ENCODE measurements at places on chromosomes 2 and 18.
A peak's percentile ranks its signal among the peaks of the same experiment; 100 is the strongest.

- DNase-seq = no peak
Observed at GRCh38 chr2:109066917-109067597, 61.9 kb upstream of the SH3RF3 start.

DNA sequence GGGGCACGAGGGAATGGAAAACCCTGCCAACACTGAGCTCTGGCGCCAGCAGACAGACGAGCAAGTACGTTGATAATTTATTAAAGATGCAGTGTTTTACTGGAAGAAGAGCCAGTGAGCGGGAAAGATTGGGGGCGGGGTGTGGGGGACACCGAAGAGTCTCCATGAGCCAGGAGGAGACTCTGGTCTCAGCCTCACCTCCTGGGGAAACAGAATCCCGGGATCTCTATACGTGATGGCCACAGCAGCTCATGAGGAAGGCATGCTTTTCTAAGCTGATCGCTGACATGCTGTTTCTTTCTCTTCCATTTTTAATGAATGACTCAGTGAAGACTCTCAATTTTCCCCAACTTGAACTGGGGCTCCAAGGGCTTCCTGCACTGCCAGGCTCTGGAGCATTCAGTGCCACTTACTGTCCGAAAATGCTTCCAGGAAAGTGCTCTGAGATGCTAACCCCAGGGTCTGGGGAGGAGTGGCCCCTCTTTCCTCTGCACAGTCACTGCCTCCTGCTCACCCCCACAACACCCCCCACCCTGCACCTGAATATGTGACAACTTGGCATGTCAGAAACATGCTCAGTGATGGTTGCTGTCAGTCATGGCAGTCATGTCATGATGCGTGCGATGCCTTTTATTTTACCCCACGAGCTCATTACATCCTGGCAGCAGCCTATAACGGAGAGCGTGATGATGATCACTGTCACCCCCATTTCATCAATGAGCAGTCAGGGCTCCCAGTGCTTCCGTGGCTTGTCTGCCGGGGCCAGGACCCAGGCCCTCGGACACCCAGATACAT lies 164.2 kb upstream of the CAPN13 start:
- DNase-seq = no peak

DNA sequence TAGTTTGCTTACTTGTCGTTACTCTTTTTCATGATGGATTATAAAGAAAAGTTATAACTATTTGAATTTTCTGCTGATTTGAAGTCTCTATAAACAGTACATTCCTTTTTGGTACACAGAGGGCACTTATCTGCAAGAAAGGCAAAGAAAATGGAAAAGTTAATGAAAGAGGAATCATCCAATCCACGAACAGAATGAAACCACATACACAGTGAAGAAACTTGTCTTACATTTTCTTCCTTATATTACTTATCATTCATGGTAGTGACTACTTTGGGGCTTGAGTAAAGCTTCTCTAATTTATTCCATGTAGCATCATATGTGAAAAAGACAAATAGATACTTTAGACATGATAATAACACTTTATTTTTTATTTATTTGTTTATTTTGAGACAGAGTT lies 14.8 kb upstream of the ACTR3 start:
- DNase-seq = no peak

- DNase-seq = no peak
Observed at GRCh38 chr2:33370636-33371265, 105.7 kb upstream of the RASGRP3 start.

DNA sequence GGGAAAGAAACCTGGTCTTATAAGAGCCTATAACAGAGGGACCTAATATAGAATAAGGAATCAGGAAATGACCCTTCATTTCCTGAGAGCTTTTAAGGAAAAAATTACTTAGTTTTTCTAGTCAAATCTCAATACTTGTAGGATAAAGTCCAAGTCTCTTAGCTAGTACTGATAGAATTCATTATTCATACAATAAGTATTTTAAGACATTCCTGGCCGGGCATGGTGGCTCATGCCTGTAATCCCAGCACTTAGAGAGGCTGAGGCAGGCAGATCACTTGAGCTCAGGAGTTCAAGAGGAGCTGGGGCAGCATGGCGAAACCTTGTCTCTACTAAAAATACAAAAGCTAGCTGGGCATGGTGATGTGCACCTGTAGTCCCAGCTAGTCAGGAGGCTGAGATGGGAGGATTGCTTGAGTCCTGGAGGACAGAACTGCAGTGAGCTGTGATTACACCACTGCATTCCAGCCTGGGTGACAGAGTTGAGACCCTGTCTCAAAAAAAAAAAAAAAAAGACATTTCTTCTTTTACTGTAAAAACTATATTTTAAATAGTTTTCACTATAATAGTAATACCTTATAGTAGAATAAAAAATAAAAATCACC lies 3.2 kb downstream of the RAB3GAP1 start:
- no peak for DNase-seq

DNA sequence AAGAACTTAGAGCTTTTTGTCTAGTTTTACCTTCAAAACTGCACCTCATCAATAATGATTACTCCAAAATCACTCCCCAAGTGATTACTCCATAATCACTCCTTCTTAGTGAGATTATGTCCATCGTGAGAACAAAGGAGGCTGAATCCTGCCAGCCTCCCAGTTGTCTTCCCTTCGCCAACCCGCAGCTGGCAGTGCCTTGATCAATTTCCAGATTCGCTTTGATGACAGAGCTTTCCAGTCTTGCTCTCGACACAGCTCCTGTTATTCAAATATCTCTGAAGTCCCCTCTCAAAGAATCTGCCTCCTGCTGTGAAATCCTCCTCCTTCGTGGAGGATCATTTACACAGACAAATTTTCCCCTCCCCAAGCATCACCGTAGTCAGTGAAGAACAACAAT lies 237.7 kb downstream of the EIPR1 start:
- DNase-seq = no peak

- no peak for DNase-seq
Observed at GRCh38 chr2:132638313-132639040, 31.5 kb downstream of the LYPD1 start.

- DNase-seq = no peak
Observed at GRCh38 chr18:2651981-2652380, 3.5 kb upstream of the SMCHD1 start.

GRCh38 chr18:72107647-72108383 lies 436.3 kb downstream of the CBLN2 start:
- DNase-seq = no peak

- DNase-seq = no peak
Observed at GRCh38 chr2:53801547-53801946, 14.7 kb downstream of the ERLEC1 start.

GRCh38 chr2:184394642-184395041 lies 203.7 kb upstream of the ZNF804A start:
- DNase-seq = no peak

- no peak for DNase-seq
Observed at GRCh38 chr18:3104190-3105054, 91.5 kb upstream of the LPIN2 start.

DNA sequence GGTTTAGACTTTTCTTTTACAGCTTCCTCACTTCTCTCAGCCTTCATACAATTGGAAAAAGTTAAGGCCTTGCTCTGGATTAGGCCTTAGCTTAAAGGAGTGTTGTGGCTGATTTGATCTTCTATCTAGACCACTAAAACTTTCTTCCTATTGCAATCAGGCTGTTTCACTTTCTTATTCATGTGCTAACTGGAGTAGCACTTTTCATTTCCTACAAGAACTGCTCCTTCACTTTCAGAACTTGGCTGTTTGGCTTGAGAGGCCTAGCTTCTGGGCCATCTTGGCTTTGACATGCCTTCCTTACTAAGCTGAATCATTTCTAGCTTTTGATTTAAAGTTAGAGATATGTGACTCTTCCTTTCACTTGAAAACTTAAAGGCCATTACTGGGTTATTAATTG lies 114.3 kb downstream of the ARHGEF4 start:
- no peak for DNase-seq

DNA sequence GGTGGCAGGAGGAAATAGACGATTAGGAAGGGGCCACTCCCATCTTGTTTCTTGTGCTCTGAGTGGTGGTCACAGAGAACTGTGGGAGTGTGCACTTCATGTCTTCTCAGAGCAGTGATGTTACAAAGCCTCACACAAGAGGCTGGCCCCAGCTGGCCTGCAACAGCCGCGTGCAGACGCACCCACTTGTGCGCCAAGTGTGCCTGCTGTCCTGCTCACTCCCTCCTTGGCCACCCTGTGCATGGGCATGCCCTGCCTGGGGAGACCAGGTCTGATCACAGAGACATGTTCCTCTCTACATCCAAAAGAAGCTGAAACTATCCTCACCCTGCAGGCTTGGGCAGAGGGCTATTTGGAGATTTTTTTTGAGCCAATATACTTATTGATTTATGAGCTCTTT lies 108.4 kb downstream of the MRO start:
- no peak for DNase-seq

- DNase-seq = no peak
Observed at GRCh38 chr2:215573496-215573895, 137.6 kb upstream of the FN1 start.

DNA sequence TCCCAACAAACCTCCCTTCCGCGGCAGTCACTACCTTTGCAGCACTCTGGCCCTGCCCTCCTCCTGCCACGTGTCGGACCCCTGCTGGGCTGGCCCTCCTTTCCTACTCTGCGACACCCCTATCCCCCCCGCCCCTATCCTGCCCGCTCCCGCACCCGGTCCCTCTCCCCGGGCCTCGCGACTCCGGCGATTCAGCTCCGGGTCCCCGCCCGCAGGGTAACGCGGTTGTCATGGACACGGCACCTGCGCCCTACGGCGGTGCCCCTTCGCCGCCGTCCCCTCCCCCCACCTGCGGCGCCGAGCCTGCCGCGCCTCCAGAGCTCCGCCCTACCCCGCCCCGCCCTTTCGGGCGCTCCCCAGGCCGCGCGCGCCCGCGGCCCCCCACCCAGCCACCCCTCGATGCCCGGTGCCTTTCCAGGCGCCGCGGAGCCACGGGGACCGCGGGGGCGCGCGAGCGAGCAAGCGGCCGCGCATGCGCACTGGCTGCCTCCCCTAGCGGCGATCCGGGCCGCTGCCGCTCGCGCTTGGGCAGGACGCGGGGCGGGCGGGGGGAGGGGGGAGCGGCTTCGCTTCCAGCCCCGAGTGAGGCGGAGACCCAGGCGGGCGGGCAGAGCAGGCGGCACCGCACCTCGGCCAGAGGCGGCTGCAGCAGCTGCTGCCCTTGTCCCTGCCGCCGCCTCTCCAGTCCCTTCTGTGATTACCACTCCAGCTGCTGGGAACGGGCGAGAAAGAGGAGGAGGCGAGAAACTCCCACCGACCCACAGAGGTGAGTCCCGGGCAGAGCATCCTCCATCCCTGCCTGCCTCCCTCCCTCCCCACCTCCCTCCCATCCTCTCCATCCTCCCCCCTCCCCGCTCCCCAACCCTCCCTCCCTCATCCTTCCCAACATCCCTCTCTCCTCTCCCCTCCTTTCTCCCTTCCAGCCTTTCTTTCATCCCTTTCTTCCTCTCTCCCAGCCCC lies at the start of gene CTNNA2:
CTNNA2 (plus strand) TSS at position 610 of the 960 bp plus-strand sequence.
- DNase-seq = peak; percentile 36

GRCh38 chr2:159188449-159188848 lies 98.1 kb downstream of the WDSUB1 start:
- DNase-seq = no peak

DNA sequence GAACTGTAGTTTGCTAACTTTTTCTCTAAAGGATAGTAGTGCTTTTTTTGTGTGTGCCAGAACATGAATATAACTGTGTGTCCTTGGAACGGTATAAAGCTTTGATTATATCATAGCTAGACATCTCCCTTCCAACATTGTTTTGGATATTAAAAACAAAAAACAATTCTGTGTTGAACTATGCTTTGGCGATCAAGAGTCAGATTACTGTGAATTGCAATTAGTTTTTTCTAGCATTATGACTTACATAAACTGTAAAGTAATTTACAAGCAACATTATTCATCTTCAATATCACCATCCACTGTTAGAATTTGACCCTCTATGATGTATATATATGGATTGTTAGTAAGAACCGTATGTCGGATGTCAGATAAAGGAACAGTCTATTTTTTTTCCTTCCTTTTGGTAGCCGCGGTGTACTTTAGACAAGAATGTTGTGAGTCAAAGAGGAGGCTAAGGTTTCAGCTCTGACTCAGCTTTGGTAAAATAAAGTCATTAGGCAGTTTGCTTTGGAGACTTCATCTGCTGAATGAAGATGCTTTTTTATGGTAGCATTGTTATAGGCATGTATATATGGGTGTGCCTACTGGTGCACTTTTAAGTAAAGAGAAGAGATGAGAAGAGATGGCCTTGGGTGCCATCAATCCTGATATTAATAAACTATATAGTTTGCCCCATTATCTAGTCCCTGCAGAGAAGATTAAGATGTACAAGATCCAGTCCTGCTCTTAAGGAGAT lies 76.4 kb downstream of the LTBP1 start:
- DNase-seq = no peak

GRCh38 chr2:59173325-59173724 lies 932.2 kb upstream of the FANCL start:
- no peak for DNase-seq

Data from stimulated activated CD4-positive, alpha-beta T cell treated with anti-CD3 and anti-CD28 coated beads, Interleukin-15, amount 100 ng/mL, for 24 hours (primary cell).